ENCODE measurements at places on chromosomes 6 and 20.

DNA sequence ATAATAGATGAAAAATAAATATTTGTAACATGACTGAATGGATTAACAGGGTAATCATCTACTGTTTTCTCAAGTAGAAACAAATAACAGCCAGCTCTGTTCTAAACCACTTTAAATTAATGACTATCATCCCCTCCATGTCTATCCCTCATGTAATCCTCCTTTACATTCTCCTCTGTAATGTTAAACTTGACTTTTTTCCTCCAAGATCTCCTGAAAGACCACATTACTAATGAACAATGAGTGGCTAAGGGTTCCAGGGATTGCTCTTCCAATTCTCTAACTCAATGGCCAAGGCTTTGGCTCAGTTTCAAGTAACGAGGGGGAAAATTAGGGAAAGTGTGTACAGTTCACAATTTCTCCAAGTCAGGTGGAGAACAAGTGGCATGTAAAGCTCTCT, 37.6 kb upstream of the FBXL4 start:
- no peak for DNase-seq

GRCh38 chr6:161838306-161839035, 564.6 kb upstream of the AGPAT4 start:
- no peak for DNase-seq

DNA sequence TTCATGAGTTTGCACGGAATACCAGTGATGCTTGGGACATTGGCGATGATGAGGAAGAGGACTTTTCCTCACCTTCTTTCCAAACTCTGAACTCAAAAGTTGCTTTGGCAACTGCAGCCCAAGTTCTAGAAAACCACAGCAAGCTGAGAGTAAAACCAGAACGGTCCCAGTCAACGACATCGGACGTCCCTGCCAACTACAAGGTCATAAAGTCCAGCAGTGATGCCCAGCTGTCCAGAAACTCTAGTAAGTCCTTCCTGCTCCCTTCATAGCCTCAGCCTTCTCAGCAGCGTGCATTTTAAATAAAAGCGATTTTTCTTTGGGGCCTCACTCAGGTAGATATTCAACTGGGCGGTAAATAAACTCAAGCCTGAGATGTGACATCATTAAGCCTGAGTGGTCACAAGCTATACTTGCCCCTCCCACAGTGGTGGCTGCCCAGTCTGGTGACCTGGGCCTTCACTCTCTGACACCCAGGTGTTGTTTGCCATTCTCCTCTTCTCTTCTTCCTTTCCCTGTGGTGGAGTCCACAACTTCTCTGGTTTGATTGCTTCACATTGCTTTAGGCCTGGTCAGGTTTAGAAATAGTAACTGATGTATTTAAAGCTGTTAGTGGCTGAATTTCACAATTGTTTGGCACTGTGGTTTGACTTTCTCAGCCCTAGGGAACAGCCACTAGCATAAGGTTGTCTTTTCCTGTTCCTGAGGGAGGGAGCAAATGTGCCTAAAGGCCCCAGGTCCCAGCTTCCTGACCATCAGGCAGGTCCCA, 21.6 kb upstream of the TMEM217 start:
- DNase-seq, result no peak

GRCh38 chr6:38610050-38610625, 29.6 kb downstream of the BTBD9 start:
- no peak for DNase-seq

- DNase-seq, result no peak
Measured at GRCh38 chr6:118240878-118241528, 307.1 kb upstream of the PLN start.

- no peak for DNase-seq
Measured at GRCh38 chr20:57323034-57323433, 6.6 kb upstream of the SPO11 start.

DNA sequence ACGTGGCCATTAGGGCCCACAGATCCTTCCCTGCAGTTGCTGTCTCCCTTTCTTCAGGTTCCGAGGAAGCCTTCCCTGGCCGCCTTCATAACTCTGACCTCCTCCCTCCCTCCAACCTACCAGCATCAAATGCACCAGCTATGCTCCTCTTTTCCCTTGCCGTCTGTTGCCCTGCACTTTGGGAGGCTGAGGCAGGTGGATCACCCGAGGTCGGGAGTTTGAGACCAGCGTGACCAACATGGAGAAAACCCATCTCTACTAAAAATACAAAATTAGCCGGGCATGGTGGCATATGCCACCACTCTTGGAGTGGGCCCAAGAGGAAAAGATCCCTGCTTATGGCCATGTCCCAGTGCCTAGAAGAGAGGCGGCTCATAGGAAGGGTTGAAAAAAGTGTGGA, 31.8 kb downstream of the RNASET2 start:
- no peak for DNase-seq

DNA sequence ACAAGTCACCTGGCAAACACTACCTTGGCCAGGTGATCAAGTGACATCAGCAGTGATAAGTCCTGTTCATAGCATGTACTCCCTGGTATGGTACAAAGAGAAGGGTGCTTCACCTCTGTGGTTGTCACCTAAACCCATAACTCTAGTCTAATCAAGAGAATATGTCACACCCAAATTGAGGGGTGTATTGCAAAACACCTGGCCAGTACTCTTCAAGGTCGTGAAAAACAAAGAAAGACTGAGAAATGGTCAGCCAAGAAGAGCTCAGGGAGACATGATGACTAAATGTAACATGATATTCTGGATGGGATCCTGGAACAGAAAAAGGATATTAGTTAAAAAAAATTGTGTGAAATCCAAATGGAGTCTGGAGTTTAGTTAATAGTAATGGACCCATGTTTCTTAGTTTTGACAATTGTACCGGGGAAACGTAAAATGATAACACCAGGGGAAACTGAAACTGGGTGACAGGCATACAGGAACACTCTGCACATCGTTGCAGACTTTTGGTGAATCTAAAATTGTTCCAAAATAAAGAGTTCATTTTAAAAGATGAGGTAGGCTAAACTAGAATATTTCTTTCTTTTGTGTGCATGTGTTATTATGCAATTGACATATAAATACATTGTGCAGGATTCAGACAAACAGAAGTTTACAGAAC, 262.0 kb downstream of the CDC5L start:
- no peak for DNase-seq

- DNase-seq, result no peak
Measured at GRCh38 chr20:19497064-19497463, 261.0 kb upstream of the RIN2 start.

- DNase-seq, result no peak
Measured at GRCh38 chr20:2455771-2456497, 14.7 kb downstream of the SNRPB start.

DNA sequence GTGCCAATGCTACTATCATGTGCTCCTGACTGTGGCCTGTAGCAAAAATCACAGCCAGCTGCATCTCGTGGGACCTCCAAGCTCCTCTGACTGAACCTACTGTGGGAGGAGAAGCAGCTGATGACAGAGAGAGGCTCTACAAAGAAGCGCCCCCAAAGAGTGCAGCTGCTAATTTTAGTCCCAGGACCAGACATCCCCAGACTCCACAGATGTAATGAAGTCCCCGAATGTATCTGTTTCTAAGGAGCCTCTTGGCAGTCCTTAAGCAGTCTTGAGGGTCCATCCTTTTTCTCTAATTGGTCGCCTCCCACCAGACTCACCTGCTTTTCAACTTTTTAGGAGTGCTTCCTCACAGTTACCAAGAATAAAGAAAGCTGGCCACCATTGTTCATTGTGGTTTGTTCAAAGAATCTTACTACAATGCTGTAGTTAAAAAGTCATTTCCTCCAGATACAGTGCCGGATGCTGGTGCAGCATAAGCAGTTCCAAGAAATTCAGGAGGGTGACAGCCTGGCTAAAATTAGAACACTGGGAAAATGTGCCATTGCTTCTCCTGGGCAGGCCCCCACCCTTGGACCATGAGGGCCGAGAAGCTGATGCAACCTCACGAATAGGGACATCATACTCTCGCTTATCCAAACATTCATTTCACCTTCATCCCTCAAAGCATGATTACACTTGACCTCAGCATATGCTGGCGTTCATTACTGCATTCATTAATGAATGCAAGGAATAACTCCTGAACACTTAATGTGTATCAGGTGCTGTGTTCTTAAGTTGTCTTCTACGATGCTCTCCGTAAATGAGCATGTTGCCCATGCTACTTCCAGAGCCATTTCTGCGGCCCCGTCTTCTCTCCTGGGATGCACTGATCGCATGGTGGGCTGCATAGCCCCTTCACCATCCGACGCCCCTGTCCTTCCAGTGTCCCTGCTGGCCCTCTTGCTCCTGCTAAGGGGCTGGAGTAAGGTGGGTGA, 66.4 kb downstream of the LY86 start:
- DNase-seq, result peak; percentile 48

DNA sequence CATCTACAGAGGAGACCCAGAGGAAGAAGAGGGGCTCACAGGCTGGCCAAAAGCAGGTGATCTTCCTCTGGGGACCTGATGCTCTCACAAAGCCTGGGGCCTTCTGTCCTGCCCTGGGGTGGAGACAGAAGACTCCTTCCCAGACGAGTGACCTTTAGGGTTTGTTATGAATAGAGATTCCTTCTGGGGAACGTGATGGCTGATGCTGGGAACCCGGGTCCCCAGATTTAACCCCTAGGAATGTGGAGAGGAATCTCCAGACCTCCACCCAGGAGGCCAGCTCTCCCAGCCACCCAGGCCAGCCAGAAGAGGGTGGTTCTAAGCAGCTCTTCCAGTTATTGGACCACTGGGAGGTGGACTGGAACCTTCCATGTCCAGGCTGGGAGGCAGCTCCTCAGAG, 16.8 kb upstream of the CCN5 start:
- no peak for DNase-seq

All from activated CD4-positive, alpha-beta T cell treated with anti-CD3 and anti-CD28 coated beads, Interleukin-2, amount 50 U/mL, for 48 hours (primary cell).